Breast epithelium (tissue), 4 donors: ENCODE measurements at places on chromosomes 3 and 15.

DNA sequence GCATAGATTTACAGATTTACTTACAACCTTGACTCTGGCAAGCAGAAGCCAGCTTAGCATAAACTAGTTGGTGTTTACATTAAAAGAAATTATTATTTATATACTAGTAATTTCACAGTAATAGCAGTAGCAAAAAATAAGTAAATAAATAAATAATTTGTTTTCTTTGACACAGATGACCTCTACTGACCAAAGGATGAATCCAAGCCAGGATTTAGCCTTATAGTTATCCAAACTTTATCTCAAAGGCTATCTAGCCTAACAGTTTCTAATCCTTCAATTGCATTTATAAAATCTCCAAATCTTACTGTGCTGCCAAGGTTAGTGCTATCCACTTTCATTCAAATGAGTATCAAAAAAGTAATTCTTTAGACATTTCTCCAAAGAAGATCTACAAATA lies 64.3 kb downstream of the FRMD5 start:
- no peak for DNase-seq
- no peak overlapping the region for H3K27ac ChIP-seq
- H3K4me3 ChIP-seq, result no peak overlapping the region
- H3K27me3 ChIP-seq, result no peaks in the 10 kb centered on the region
- no peaks in the 10 kb centered on the region for H3K36me3 ChIP-seq

GRCh38 chr15:48856942-48857341 lies 21.0 kb upstream of the EID1 start:
- H3K27ac ChIP-seq, result no peak overlapping the region
- H3K27me3 ChIP-seq, result no peaks in the 10 kb centered on the region
- no peaks in the 10 kb centered on the region for H3K36me3 ChIP-seq
- H3K4me3 ChIP-seq, result no peak overlapping the region

DNA sequence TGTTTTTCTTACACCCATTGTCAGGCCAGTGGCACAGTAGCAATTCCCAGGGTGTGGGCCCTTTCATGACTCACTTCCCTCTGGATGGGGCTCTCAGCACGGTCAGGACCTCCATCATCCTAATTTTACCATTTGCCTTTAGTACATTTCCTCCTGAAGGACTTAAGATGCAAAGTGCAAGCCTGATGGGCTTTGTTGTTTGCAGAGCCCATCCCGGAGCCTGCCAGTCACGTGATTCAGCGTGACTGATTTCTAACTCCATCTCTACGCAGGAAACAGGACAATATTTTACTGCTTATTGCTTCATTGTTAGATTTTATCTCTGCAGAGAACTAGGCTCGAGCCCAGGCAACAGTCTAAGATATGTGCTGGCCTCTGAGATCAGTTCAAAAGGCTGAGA lies 223.7 kb downstream of the PDZRN3 start:
- no peaks in the 10 kb centered on the region for H3K27me3 ChIP-seq
- no peak overlapping the region for H3K4me3 ChIP-seq
- no peak overlapping the region for H3K27ac ChIP-seq
- DNase-seq, result no peak
- H3K4me1 ChIP-seq, result no peaks in the 10 kb centered on the region

GRCh38 chr3:127304121-127304744 lies 16.4 kb upstream of the PRR20G start:
- no peaks in the 10 kb centered on the region for H3K4me1 ChIP-seq
- H3K36me3 ChIP-seq, result no peaks in the 10 kb centered on the region
- DNase-seq, result no peak
- H3K27me3 ChIP-seq, result no peaks in the 10 kb centered on the region

DNA sequence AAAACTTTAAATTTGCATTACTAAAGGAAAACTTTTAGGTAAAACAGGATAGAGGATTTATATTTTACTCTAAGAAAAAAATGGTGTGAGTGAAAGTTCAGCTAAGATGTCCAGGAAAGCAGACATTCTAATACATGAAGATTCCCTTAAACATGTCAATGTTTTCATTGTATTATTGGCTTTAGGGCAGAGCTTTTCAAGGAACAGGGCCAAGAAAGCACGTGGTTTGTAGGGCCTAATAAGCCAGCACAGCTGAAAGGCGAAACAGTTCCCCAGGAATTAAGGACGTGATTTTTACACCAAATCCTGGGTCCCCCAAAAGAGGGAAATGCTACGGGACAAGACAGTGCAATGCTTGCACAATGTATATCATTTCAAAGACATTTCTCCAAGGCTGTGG lies 48.6 kb upstream of the MKRN3 start:
- no peaks in the 10 kb centered on the region for H3K36me3 ChIP-seq
- H3K27ac ChIP-seq, result no peak overlapping the region
- H3K4me1 ChIP-seq, result no peaks in the 10 kb centered on the region
- H3K27me3 ChIP-seq, result no peaks in the 10 kb centered on the region
- DNase-seq, result no peak

DNA sequence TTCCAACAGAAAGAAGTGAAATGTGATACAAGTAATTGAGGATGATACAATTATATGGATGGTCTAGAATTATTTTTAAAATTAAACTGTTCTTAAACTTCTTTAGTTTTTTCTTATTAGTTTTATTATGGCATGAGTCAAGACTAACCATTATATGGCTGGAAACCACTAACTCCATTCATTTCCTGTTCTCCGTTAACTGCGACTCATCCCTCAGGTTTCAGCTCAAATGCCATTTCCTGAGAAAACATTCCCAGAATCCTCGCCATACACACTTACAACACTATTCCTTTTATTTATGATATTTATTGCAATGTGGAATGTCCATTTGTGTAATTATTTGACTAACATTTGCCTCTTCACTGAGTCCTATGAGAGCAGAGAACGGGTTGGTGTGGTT lies 394.1 kb downstream of the SOX2 start:
- H3K36me3 ChIP-seq, result no peaks in the 10 kb centered on the region
- no peaks in the 10 kb centered on the region for H3K4me1 ChIP-seq
- no peak for DNase-seq
